AG08395 (cell line): ENCODE measurements at places on chromosomes 7 and 10.

- DNase-seq = no peak
Measured at GRCh38 chr7:5255832-5256231, 26.9 kb upstream of the SLC29A4 start.

GRCh38 chr10:98097616-98098015 is 36.8 kb upstream of the R3HCC1L start:
- DNase-seq = no peak

- DNase-seq = no peak
Measured at GRCh38 chr10:75000748-75001321, 110.6 kb upstream of the SAMD8 start.

- DNase-seq = no peak
Measured at GRCh38 chr10:10901906-10902305, 115.8 kb upstream of the CELF2 start.

DNA sequence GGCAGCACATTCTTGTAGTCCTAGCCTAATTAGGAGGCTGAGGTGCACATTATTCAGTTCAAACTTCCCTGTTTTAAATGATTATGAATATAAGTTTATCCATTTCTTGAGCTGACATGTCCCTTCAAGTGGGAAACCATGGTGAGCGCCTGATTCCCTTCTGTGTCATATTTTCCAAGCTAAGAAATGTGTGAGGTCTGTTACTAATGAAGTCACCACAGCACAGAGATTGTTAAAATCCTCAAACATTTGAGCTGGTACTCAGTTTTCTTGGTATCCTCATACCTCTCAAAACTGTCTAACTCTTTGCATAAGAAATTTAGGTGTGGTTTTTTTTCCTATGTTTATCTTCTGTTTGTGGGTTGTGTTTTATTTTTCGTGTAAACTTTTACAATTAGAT is 926.8 kb downstream of the GATA3 start:
- no peak for DNase-seq

DNA sequence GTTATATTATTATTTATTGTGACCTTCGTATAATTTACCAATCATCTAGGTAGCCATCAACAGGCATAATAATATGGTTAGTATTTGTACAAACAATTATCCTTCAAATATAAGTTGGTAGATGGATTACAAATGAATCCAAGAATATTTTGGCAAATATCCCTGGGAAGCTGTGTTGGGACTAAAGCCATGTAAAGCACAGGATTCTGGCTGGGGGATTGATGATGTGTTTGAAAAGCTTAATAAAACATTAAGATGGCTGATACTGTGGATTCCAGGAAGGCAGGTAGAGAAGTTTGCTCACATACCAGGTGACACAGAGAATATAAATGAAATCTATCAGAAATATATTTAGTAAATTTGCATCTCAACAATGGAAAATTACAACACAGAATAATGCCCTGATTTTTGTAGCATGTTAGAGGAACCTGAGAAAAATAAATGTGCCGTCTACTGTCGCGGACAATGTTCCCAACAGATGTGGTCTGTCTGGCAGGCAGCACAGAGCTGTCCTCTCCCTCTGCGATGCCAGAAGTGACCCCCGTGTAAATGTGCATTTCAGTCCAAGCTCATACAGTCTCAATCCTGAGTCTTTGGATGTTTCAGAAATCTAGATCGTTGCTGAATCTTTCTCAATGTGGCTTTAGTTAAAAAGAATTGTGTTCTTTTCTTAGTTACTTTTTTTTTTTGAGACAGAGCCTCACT is 125.0 kb downstream of the TEX36 start:
- DNase-seq = no peak

GRCh38 chr10:44379907-44380306 is 5.0 kb downstream of the CXCL12 start:
- DNase-seq = no peak

GRCh38 chr10:121886997-121887622 is 40.7 kb downstream of the ATE1 start:
- peak; percentile 80 for DNase-seq

GRCh38 chr7:22670422-22670815 is 56.6 kb upstream of the IL6 start:
- no peak for DNase-seq

- DNase-seq = no peak
Measured at GRCh38 chr10:44993922-44994751, 6.6 kb upstream of the ZNF22 start.

DNA sequence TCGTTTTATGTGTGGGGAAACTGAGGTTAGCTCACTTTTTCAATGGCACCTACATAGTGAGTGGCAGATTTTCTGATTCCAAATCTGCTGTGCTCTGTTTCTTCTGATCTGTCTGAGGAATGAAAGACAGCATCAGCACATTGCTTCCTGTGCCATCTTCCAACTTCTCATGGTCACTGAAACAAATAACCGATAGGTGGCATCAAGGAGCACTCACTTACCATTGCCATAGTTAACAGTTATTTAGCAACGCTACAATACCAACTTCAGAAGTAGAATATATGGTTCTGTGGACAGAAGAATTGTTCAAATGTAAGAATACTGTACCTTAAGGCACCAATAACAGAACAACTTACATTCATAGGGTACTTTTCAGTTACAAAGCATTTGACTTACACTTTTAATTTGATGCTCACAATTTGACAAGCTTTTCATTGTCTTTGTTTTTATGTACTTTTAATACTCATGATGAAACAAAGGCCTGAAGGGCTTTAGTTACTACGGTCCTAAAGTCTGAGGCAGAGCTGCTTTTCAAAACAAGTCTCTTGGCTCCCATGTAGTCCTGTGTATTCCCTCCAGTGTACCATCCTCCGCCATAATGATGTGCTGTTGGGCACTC is 228.9 kb upstream of the TCF7L2 start:
- DNase-seq = peak; percentile 47

DNA sequence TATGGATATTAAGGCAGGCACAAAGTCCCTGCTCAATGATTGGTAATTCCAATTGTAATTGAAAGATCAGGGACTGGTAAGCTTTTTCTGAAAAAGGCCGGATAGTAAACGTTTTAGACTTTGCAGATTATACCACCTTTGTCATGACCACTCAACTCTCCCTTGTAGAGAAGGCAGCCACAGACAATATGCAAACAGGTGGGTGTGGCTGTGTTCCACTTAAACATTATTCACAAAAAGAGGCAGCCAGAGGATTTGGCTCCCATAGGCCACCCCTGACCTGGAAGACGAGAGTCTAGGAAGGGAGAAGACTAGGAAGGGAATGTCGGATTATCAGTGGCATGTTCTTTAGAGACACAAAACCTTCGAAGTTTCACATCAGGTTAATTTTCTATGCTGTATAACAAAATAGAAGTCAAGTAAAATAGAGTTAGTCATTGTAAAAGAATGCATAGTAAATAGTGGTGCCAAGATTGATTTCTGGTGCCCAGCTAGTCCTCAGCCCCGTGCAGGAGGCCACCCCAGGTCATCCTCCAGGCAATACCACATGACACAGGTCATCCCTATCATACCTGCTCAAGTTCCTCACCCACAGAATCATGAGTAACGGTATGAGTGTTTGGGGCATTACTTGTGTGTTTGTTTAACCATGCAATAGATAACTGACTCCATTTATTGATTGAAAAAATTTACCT is 193.8 kb downstream of the PLPP4 start:
- no peak for DNase-seq

DNA sequence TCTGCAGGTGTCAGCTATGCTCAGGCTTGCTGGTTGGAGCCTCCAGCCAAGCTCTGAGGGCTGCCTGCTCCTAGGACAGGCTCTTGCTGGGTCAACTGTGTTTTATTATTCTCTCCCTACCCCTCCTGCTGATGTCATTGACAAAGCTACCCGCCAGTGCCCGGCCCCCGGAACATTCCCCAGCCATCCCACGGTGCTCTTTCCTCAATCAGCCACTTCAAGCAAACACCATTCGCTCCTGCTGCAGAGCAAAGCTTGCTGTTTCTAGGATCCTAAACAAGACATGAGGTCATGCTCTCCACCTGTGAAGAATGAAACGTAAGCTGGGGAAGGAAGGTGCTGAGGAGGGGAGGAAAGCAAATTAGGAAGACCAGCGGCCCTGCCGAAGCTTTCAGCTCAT is 2.1 kb upstream of the C10orf71 start:
- DNase-seq = no peak

DNA sequence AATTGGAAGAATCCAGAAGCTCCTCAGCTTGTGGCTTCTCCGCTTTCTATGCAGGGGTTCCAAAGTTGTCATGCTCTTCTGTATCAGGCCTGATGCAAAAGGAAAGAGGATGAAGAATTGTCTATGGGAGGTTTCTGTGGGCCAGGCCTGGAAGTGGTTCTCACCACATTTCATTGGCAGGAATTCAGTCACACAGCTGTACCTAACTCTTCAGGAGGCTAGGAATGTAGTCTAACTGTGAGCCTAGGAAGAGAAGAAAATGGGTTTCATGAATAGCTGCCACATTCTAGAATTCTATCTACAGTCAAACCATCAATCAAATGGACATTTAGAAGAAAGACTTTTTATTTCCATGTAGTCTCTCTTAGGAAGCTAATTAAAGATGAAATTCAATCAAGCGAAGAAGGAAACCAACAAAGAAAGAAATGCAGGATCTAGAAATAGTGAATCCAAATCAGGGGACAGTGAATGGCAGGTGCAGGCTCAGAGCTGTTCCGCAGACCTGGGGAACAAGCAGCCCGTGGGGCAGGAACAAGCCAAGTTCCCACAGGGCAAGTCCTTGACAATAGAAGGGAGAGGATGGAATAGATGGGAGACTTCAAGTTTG is 25.4 kb upstream of the USP6NL start:
- DNase-seq = no peak

GRCh38 chr10:132395704-132396493 is 1.1 kb upstream of the PWWP2B start:
- DNase-seq = peak; percentile 42

GRCh38 chr10:30992681-30993080 is 39.0 kb downstream of the ZNF438 start:
- peak; percentile 15 for DNase-seq

DNA sequence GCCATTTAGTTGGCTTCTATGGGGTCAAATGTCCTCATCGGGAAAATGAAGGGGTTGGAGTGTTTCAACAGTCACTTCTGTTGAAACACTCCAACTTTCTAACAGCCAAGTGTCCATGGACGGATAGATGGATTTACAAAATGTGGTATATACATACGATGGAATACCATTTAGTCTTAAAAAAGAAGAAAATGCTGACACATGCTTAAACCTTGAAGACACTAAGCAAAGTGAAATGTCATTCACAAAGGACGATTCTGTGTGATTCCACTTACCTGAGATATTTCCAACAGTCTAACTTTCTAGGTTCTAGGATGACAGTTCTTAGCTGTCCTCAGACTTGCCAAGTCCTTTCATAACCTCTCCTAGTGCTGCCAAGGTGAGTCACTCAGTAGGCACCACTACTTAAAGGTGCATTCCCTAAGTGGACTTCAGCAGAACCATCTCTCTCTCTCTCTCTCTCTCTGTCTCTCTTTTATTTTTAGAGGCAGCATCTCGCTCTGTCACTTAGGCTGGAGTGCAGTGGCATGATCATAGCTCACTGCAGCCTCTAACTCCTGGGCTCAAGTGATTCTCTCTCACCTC is 69.0 kb downstream of the DENND2A start:
- no peak for DNase-seq

GRCh38 chr10:12397147-12397896 is 48.0 kb downstream of the CAMK1D start:
- DNase-seq = no peak

DNA sequence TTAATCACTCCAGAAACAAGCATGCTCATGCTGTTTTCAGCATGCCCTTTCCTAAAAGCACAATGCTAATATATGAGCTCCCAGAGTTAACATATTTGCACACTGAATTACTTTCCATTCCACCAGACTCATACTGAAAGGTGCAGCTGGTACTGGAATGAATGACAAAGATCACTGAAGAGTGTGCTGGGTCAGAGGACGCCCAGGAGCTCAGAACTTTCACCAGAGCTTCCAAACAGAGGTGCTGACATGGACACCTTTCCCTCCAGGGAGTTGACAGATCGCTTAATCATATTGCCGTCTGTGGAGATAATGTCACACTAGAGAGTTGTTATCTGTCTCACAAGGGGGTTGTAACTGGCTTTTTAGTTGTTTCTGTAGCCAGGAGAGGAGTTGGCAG is 292.9 kb downstream of the LHFPL3 start:
- no peak for DNase-seq

DNA sequence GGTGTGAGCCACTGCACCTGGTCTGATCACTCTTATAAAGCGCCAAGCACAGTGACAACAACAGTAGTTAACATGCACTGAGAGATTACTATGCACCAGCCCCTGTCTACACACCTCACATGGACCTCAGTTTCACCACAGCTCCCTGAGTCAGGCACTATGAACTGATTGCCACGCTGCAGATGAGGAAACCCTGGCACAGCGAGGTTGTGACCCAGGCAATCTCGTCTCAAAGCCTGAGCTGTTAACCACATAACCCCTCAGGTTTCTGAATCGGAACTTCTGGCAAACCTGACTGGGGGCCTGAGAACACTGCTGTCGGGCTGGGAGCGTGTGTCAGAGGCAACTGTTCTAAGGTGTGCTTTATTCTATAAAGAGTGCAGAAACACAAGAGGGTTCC is 150.8 kb downstream of the RNF216 start:
- no peak for DNase-seq

DNA sequence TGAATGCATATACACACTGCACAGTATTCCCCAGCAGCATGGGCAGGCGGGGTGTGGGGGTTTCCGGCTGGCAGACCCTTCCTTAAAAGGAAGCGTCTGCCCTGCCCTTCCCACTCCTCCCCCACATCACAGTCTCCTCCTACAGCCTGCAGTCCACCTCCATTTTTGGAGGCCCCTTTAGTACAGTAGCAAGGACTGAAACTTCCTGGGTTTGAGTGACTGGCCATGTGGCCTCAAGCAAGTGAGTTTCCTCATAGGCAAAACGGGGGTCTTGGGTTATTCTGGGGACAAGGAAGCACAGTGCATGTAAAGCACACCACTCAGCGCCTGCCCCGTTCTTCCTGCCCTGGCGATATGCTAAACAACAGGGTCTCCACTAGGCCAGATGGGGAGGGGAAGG is 62.1 kb upstream of the COL13A1 start:
- no peak for DNase-seq

- DNase-seq = no peak
Measured at GRCh38 chr7:130154501-130155317, 50.5 kb downstream of the TMEM209 start.

DNA sequence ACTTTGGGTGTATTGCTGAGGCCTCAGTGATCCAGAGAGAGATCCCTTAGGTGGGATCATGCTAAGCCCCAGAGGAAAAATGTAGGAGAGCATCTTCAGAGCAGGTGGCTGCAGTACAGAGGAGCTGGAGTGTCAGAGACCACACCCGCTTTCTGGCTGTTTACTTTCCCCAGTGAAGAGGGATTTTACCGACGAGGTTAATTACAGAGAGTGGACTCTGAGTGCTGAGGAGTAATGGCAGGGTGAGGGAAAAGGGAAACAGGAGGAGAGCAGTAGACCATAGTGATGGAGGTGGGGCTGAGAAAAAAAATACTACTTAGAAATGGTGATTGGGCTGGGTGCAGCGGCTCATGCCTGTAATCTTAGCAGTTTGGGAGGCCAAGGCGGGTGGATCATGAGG is 43.3 kb upstream of the HBP1 start:
- DNase-seq = no peak

- no peak for DNase-seq
Measured at GRCh38 chr7:94748376-94748775, 92.4 kb upstream of the SGCE start.

- DNase-seq = no peak
Measured at GRCh38 chr7:690478-691360, 35.8 kb upstream of the DNAAF5 start.
